ENCODE measurements at places on chromosomes 7 and 10.

DNA sequence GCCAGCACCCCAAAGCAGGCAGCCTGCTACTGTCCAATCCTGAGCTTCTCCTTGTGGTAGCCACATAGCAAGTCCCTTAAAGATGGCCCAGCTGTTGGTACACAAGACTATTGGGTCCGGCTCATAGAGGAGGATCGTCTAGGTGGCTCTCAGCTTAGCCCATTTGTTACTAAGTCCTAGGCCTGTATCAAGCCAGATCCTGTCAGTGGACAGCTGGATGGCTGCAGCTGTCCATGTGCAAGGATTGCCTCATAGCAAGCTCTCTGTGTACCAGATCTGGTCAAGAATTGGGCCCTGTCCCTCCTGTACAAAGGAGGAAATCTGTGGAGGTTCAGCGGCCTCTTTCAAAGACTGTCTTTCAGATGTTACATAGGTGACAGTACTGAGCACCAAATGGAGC is 12.2 kb upstream of the TMEM168 start:
- no peak for DNase-seq

GRCh38 chr10:30542895-30543288 is 86.7 kb downstream of the LYZL2 start:
- no peak for DNase-seq

GRCh38 chr10:17453373-17454091 is 863 bp downstream of the ST8SIA6 start:
- no peak for DNase-seq

- no peak for DNase-seq
Observed at GRCh38 chr7:143988976-143989745, 11.0 kb upstream of the OR6B1 start.

DNA sequence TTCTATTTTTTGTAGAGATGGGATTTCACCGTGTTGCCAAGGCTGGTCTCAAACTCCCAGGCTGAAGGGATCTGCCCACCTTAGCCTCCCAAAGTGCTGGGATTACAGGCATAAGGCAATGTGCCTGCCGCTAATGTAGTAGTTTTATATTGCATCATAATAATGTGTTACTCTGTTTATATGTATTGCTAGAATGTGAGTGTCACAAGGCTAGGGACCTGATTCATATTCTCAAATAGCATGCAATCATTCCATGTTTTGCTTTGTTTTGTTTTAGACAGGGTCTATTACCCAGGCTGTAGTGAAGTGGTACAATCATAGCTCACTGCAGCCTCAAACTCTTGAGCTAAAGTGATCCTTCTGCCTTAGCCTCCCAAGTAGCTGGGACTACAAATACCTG is 13.5 kb downstream of the CCL26 start:
- DNase-seq: no peak

DNA sequence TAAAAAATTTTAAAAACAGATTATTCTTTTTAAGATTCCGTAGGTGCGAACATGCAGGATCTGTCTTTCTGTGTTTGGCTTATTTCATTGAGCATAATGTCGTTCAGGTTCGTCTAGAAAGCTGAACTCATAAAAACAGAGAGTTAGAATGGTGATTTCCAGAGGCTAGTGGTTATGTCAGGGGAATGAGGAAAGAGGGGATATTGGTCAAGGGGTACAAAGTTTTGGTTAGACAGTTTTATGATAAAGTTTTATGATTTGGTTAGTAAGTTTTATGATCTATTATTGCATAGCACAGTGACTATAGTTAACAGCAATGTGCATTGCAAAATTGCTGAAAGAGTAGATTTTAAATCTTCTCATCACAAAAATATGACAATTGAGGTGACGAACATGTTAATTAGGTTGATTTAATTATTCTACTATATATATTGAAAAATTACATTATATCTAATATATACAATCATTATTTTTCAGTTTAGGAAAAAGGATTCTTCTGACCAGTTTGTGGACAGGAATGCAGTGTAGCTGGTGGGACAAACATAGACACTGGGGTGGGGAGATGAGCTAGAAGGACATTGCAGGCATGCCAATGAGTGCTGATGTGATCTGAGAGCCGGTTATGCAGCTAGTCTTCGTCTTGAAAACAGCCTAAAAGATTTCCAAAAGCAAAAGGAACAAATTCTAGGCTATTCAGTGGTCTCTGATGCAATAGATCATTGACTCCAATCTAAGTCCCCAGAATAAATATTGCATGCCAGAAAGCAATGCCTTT is 31.3 kb upstream of the MALRD1 start:
- DNase-seq: no peak

- no peak for DNase-seq
Observed at GRCh38 chr7:156547884-156548561, 92.6 kb upstream of the RNF32 start.

DNA sequence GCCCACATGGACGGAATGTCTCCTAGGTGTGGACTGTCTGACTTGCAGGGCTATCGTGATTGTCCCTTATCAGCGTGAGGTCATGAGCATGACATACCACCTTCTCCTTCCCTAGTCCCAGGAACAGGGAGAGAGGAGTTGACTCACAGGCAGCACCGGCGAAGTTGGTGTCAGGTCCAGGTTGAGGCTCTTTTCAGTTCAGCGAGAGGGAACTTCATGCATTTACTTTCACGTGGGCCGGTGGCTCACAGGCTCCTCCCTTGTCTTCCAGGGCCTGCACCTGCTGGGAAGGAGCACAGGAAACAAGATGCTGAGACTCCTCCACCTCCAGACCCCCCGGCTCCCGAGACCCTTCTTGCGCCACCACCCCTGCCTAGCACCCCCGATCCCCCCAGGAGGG is 46.1 kb downstream of the PROSER2 start:
- DNase-seq: no peak

DNA sequence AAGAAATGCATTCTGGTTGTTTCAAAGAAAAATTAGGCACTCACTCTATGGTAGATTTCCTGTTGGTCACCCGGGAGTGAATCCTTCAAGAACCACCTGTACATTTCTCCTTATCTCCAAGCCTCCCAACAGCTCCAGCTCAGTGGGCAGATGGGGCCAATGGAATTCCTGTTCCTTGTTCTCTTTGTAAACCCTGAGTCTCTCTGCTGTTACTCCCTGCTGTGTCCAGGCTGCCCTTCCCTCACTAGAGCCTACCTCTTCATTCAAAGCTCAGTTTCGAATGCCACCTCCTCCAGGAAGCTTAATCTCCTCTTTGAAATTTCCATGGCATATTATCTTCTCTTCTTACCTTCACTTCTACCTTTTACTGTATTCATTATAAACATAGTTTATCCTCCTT is 3.5 kb upstream of the BMPER start:
- DNase-seq: no peak

- DNase-seq: no peak
Observed at GRCh38 chr10:125294109-125294508, 133.7 kb upstream of the CTBP2 start.

DNA sequence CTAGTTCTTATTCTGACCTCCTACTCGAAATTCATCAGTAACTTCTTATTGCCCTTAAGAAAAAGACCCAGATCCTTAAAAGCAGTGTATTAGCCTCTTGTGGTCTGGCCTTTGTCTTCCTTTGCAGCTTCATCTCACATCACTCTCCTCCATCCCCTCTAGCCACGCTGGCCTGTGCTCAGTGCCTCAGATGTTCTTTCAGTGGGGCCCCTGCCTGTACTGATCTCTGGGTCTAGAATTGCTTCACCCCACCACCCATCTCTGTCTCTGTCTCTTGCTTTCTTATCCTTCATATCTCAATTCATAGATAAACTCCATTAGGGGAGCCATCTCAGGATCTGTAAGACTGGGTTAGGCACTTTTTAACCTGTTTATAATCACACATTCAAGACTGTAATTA is 1178.5 kb upstream of the C7orf33 start:
- DNase-seq: no peak

All from esophagus squamous epithelium (tissue), 5 donors.